ENCODE measurements at places on chromosomes 16 and 17. TPM values are rescaled to one million over a fixed set of nuclear protein-coding genes. Genes with fewer than 3 reads are reported as not detected.

DNA sequence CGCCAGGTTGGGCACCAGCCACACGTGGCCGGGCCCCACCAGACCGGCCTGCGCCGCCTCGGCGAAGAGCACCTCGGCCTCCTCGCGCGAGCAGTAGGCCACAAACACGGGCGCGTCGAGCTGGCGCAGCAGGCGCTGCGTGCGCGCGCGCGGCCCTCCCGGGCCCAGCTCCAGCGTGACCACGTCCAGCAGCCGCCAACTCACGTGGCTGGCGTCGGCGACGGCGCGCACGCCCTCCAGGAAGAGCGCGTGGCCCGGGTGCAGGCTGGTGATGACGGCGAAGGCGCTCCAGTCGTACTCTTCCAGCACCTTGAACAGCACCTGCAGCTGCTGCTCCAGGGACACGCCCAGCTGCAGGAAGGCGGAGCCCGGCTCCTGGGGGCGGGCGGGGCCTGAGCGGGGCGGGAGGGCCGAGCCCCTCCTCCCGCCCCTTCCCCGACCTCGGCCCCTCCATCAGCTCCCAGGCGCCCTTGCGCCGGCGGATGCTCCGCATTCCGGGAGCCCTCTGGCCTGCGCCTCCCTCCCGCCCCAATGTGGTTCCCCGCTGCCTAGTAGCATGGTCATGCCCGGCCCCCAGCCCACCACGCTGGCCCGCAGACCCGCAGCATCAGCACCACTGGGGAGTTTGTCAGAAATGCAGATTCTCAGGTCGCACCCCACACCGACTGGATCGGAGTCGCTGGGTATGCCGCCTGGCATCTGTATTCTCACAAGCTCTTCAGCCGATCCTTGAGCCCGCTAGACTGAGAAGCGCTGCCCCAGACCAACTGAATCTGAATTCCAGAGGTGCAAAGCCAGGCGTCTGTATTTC lies 7.2 kb downstream of the GRIN2C start:
- DNase-seq: peak; percentile 72

DNA sequence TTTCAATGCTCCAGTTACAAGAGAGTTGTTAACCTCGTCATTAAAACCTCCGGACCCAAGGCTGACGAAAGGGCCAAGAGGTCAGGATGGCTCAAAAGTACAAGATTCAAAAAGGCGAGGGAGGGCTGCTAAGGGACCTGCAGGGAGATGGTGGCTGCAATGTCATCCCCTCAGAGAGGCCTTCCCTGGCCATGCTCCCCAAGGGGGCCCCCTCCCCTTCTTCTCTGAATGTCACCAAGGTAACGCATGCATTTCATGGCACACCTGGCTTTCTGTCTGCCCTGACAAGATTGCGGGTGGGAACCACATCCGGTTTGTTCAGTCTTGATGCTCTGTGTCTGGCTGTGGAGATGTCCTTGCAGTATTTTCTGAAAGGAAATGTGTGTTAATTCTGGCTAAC lies 89.9 kb downstream of the C16orf78 start:
- peak; percentile 76 for DNase-seq

DNA sequence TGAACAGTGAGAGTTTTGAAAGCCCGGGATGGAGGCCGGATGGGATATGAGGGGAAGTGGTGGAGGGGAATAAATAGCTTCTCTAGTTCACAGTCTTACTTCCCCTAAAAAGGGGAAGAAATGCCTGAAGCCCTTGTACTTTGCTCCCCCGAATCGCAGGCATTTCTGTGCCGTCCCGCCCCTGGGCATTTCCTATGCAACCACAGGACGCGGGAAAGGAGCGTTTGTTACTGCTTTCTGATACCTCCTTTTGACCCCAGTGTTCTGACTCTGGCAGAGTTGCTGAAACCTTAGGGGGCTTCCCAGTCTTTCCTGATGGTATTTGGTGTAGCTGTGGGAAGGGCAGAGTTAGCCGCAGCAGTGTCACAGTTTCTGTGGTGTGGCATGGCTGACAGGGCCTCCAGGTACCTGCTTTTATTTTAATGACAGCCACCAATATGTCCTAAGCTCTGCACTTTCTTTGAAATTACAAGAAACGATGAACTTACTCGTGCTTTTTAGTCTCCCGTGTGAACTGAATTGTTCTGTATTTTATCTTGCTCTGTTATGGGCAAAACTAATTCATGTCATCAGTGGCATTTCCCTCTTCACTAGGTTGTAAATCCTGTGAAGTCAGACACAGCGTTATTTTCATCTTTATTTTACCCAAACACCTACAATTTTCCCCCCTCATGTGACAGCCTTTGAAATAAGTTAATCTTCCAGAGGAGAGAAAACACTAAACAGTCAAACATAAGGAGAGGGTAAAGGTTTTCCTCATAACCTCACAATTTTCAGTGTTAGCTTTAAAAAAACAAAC lies 27.1 kb downstream of the USP10 start:
- DNase-seq: no peak

GRCh38 chr17:61305024-61305423 lies 94.6 kb upstream of the TBX2 start:
- DNase-seq: no peak

- no peak for DNase-seq
Measured at GRCh38 chr17:76151896-76152454, 10.9 kb upstream of the FOXJ1 start.

- DNase-seq: no peak
Measured at GRCh38 chr17:6422654-6423241, 12.2 kb downstream of the AIPL1 start.

DNA sequence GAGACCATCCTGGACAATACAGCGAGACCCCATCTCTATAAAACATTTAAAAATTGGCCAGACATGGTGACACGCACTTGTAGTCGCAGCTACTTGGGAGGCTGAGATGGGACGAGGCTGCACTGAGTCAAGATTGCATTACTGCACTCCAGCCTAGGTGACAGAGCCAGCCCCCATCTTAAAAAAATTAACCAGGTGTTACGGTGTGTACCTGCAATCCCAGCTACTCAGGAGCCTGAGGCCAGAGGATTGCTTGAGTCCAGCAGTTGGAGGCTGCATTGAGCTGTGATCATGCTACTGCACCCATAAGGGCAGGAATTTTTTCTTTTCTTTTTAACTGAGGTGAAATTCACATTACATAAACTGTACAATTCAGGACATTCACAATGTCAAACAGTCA lies 16.9 kb upstream of the TMC7 start:
- no peak for DNase-seq

DNA sequence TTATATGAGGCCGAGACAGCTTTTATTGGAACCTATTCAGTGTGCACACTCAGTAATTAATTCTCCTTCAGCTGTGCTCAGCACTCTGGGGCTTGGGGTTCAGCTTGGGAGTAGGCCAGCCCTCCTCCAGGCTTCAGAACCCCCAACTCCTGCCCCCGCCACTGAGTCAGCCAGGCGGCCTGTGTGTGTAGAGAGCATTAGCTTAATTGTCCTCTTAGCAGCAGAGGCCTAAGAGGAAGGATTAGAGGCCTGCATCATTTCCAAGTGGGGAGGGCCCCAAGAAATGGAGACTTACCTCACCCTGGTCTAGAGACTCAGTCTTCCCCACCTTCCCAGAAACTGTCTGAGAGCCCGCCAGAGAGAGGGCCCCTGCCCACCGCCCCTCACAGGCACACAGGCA lies 772 bp downstream of the PRSS53 start:
- no peak for DNase-seq

GRCh38 chr17:58693208-58693607 lies 806 bp downstream of the RAD51C start:
- no peak for DNase-seq

GRCh38 chr16:3858801-3859200 lies 21.7 kb downstream of the CREBBP start:
- DNase-seq: no peak

- DNase-seq: no peak
Measured at GRCh38 chr16:47716571-47716970, 255.4 kb downstream of the PHKB start.

- DNase-seq: no peak
Measured at GRCh38 chr16:76784530-76784929, 406.5 kb upstream of the MON1B start.

DNA sequence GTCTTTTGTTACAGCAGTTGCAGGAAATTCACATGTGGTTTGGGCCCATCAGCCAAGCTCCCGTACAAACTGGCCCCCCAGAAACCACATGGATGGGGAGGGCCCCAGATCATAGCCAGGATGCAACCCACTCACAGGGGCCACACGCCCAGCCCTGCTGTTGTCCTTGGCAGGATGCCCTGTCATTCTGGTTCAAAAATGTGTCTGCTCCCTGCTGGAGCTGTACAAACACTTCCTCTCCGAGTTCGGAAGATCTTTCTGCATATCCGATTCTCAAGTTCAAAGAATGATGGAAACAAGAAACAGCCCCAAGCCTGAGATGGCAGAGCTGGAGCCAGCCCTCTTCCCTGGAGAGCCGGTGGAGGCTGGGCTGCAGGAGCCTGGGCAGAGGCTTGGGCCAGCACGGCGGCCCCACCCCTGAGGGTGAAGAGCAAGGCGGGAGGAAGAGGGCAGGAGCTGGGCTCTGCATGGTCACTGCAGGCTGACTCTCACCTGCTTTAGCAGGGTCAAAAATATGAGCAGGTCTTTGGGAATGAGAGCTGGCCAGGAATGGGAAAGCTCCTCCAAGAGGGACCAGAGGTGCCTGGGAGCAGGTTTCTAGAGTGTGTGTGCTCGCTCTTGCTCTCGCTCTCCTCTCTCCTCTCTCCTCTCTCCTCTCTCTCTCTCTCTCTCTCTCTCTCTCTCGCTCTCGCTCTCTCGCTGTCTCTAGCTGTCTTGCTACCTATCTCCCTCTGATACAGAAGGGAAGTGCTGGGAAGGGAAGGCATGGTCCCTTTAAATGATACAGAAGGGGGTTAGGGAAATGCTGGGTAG lies 34.7 kb upstream of the ENPP7 start:
- DNase-seq: no peak

- no peak for DNase-seq
Measured at GRCh38 chr17:66172691-66173223, 19.2 kb downstream of the CEP112 start.

- peak; percentile 66 for DNase-seq
Measured at GRCh38 chr17:78774956-78775571, 7.0 kb downstream of the CYTH1 start.

- no peak for DNase-seq
Measured at GRCh38 chr17:48060249-48060648, 12.1 kb downstream of the NFE2L1 start.

Gene CACNG1
- not detected for total RNA-seq

Gene FAM234A
- 18.0 TPM for total RNA-seq

Gene KCNJ2
- total RNA-seq: not detected

Gene OTOP2
- not detected for total RNA-seq

Gene SPNS2
- total RNA-seq: 0.17 TPM

Gene CNTNAP4
- total RNA-seq: not detected

Gene TNFRSF13B
- not detected for total RNA-seq

Gene INCA1
- total RNA-seq: 0.37 TPM

Gene C16orf74
- 0.17 TPM for total RNA-seq
